Activated T-helper 1 cell treated with Interleukin-2 at 50 U/mL for 16 hours (primary cell): ENCODE measurements at places on chromosomes 4 and X.

GRCh38 chr4:43835869-43836268 is 612.7 kb downstream of the KCTD8 start:
- no peak for DNase-seq

DNA sequence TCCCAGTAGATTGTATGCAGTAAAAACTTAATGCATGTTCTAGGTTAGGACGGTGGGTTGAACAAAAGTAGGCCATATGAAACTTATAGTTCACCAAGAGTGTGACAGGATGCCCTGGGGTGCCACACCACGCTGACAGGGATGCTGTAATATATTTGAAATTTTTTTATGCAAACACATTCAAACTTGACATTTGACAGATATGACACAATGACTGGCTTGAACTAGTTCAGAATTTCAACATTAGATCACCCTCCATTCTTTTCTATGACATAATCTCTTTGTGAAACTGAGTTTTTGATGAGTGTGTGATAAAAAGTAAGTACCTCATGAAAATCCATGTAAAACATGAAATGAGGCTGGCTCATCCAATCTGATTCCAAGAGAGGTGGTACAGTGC is 198.4 kb downstream of the PALLD start:
- DNase-seq = no peak

GRCh38 chrX:8907688-8908087 is 106.5 kb upstream of the FAM9A start:
- DNase-seq = no peak

GRCh38 chr4:41209187-41209586 is 5.2 kb downstream of the APBB2 start:
- DNase-seq = no peak

DNA sequence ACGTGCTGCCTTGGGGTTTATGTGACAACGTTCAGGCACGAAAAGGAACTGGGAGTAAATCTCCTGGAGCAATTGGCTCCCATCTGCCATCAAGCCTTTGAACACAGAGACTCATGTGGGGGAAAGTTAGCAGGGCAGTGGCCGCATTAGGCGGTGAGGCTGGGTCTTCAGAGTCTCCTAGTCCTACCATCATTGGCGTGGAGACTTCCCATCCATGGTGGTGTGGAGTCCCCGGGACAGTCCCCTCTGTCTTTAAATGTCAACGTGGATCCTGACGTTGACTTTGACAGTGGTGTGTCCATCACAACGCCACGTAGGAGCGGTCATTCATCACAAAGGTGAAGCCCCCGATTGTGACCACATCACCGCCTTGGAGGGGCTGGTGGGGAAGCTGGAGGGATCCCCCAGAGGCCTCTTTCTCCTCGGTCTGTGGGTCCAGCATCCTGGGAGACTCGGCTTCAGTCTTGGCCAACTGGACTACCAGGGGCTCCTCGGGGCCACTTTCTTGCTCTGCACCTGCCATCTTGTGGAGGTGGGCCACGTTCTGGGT is 21.8 kb downstream of the CRLF2 start:
- DNase-seq = no peak

DNA sequence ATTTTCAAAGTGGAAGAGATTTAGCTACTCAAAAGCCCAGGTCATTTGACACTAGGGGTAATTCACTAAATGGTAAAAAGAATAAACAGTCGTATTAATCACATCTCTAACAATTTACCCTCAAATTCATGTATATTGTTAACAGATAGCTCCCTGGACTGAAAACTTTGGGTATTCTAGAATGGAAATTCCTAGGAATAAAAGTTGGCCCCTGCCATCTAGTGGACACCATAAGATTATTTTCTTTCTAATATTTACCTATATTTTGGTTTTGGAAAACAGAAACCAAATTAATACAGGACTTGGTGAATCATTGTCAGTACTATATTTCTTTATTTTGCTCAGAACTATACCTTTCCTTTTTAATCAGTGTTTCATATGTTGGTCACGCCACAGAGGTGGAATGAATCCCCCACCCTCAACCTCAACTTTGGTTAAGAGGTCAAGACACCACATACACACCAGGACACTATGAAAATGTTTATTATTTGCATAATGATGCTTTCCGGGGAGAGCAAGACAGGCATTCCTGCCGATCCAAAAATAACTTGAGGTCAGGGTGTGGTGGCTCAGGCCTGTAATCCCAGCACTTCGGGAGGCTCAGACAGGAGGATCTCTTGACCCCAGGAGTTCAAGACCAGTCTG is 96.2 kb upstream of the APOOL start:
- no peak for DNase-seq

DNA sequence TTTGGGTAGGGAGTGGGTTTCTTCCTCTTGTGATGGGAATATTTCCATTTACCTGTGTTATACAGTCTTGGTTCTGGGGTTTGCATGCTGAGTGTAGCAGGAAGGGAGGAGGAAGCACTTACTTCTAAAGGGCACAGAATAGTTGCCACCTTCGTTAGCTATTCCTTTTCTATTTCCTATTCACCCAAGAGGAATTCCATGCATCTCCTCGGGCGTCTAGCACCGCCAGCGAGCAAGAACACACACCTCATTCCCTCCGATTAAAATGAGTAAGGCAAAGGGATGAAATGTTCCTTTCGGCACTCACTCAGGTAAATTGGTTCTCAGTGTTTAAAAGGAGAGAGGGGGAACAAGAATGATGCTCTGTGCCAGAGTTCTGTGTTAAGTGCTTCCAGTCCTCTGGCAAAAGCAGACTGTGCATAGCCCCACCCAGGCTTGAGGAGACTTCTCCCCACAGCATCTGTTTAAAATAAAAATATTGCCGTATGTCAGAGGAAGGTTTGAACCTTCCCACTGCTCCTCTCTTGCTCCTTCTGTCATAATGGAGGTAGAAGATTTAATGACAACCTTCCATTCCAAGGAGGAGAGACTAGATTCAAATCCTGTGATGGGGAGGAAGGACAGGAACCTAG is 351.4 kb downstream of the PTTG2 start:
- no peak for DNase-seq

- no peak for DNase-seq
These were observed 9.7 kb upstream of the SEC24D start for GRCh38 chr4:118845552-118846050.

- no peak for DNase-seq
These were observed 136.4 kb downstream of the MAPK10 start for GRCh38 chr4:86223472-86223871.

- DNase-seq = no peak
These were observed 7.1 kb upstream of the RGS12 start for GRCh38 chr4:3285558-3286334.

GRCh38 chr4:123503698-123504363 is 107.2 kb downstream of the SPRY1 start:
- DNase-seq = no peak

DNA sequence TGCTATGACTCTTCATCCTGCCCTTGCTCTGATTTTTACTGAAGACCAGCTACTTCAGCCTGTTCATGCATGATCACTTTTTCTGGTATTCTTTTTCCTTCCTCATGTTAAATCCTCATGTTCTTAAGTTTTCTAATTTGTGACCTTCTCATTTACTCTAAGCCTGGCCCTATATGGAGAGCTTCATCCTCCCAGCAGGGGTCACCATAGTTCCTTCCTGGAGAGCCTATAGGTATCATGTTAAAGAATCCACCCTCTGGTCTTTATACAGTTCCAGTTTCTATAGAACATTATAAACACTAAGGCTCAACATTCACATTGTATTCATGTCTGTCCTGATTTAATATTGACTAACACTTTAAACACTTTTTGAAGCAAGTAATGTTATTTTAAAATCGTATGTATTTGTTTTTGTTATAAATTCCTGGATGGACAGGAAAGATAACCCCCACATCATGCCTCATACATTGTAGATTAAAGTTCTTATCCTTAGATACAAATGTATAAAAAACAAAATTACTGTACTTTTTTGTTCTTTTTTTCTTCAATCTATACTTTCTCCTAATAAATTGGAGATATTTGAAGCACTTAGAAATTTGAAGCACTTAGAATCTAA is 53.8 kb upstream of the OTUD4 start:
- no peak for DNase-seq

- DNase-seq = no peak
These were observed 68.8 kb downstream of the TECRL start for GRCh38 chr4:64340218-64341110.

DNA sequence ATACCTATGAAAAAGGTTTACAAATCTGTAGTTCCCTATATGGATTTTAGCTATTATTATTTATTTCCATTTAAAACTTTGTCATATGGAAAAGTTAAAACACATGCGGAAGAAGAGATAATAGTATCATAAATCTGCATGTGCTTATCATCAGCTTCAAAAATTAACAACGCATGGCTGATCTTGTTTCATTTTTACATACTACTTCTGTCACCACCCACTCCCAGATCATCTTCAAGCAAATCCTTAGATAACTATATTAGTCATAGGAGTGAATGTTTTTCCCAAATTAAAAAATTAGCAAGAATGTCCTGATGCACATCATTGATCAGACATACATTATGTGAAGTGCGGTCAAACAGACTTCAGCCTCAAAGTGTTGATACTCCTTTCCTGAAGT is 24.6 kb upstream of the MOB1B start:
- no peak for DNase-seq

DNA sequence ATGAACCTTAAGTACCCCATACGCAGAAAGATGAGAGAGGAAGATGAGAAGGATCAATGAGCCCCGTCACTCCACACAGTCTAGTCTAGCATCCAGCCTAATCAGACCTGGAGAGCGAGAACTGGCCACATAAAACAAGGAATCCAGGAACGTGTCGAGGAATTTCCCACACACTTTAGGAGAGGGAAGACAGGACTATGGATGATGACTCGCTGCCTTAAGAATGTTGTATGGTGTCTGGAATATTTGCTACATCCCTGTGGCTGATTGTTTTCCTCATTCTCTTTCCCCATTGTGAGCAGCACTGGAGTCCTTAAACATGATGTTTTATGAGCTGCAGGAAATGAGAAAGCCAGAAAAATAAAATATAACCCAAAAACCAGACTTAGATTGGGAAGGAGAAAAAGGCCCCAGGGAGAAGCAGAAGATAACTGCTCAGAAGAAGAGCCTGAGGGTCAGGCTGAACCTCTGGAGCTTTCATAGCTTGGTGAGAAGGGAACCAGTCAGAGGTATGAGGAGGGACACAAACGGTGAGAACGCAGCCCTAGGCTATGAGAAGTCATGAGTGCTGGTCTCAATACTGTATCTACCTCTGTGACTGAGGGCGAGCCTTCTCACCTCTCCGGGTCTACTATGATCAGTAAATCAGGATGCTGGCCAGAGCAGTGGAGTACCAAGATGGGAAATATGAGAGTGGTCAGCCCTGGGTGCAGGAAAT is 139.5 kb upstream of the NOCT start:
- no peak for DNase-seq

GRCh38 chrX:151988706-151989299 is 14.3 kb upstream of the GABRE start:
- DNase-seq = no peak

DNA sequence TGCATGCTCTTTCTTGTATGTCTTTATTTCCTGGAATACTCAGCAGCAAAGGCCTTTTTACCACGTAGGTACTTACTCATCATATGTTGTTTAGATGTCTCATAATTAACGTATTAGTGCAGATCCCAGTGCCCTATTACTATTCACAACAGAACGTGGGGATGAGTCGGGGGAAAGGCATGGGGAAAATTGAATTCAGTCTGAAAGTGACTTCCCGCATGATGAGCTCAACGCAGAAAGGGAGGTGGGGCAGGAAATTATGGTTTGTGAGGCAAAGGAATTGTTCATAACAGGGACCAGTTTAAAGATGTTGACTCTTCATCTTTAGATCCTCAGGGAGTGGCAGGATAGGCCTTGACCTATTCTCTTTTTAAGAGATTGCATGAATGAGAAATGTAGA is 2.0 kb upstream of the TMPRSS11D start:
- DNase-seq = no peak

- no peak for DNase-seq
These were observed 84.9 kb downstream of the ARHGAP6 start for GRCh38 chrX:11580789-11581188.

DNA sequence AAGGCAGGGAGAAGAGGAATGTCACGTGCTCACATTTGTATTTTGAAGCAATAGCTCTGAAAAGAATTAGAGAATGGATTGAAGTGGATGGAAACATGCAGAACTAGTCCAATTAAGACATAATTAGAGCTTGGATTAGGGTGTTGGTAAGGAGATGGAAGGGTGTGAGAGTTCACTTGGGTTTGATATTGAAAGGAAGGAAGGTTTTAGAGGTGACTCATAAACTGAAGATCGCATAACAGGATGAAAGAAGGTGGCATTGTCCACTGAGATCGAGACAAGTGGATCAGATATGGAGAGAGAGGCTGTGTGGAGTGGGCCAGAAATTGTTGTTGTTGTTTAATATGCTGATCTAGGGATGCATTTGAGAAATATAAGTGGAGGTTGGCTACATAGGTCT is 244.0 kb upstream of the SMIM31 start:
- no peak for DNase-seq

DNA sequence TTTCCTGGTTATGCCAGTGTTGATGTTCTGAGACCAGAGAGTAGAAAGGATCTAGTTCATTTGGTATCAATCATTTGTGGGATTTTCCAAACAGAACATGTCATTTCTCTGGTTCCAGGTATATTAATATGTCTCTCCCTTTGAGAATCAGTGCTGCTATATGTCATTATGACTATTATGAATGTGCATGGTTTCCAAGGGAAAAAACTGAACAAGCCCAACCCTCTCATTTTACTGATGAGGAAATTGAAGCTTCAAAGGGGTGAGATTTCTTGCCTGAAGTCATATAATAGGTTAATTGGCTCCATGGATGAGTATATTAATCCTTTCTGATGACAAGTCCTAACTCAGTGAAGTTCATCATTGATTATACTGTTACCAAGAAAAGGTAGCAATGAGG is 31.9 kb downstream of the RUFY3 start:
- no peak for DNase-seq

DNA sequence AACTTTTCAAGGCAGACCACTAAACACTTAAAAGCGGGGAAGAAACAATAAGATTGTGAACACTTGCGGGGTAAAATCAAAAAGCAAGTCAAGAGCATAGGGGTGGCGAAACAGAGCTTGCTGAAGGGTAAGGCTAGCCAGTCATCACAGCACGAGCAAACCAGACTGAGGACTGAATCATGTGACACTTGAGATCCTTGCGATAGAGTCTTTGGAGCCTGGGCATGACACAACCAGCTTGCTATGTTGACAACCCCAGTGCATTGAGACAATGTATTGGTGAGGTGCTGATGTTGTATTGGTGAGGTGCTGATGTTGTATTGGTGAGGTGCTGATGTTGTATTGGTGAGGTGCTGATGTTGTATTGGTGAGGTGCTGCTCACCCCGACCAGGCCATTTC is 72.3 kb downstream of the SLIT2 start:
- DNase-seq = no peak

DNA sequence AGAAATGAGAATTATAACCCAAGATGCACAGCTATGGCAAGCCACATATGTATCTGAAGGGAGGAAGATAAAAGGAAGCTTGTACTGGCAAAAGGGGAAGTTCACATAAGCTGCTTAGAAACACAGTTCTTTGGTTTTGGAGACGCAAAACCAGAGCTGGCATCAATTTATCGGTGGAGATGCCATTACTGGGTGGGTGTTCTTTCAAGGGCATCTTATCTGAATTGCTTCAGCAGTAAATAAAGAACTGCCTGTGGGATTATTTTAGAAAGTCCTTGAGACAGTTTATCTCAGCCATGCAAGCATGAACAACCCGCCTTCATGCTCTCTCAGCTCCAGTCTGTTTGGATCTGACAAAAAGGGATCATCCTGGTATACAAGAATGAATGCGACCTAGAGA is 60.8 kb downstream of the DDX60 start:
- DNase-seq = no peak

GRCh38 chr4:628821-629635 is 3.7 kb downstream of the PDE6B start:
- no peak for DNase-seq

GRCh38 chr4:15958562-15958961 is 4.4 kb downstream of the FGFBP2 start:
- DNase-seq = no peak
